Stimulated activated CD4-positive, alpha-beta T cell treated with anti-CD3 and anti-CD28 coated beads, Interleukin-4, amount 100 ng/mL, for 24 hours (primary cell): ENCODE measurements at places on chromosomes 16 and 17.
A peak's percentile ranks its signal among the peaks of the same experiment; 100 is the strongest.

GRCh38 chr17:15882777-15883176 is 62.2 kb upstream of the ADORA2B start:
- no peak for DNase-seq

GRCh38 chr17:65261682-65262636 is 124.8 kb downstream of the RGS9 start:
- no peak for DNase-seq

GRCh38 chr17:82781894-82782274 is 30.0 kb downstream of the TBCD start:
- peak; percentile 83 for DNase-seq

- no peak for DNase-seq
Observed at GRCh38 chr17:5821803-5822202, 237.5 kb upstream of the NLRP1 start.

- no peak for DNase-seq
Observed at GRCh38 chr17:34291721-34292348, 6.3 kb downstream of the CCL11 start.

DNA sequence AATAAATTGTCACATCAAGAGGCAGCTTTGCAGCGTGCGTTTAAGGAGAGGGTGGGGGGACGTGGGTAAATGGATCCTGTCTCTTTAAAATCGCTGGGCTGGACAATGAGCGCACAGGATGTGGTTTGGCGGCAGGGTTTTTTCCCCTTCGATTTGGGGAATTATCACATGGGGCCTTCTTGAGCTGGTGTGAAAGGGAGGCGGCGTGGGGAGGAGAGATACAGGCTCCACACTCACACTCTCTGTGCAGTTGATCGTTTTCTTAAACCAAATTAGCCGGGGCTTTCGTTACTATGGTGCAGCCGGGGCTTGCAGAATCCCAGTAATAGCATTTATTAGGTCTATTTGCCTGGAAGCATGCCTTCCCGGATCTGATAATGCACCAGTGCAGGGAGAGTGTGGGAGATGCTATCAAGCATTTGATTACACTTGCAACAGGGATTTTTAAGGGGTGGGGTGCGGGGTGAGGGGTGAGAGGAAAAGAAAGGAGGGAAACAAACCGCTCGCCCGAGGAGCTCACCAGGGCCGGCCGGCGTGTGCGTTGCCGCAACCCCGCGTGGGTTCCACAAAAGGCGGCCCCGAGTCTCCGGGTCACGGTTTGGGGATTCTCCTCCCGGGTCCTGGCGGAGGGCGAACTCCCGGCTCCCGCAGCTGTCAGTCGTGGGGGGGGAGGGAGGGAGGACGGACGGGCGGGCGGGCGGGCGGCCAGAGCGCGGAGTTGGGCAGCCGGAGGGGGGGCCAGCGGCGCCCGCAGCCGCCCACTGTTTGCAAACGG is 58.8 kb upstream of the GSE1 start:
- DNase-seq, result peak; percentile 82

DNA sequence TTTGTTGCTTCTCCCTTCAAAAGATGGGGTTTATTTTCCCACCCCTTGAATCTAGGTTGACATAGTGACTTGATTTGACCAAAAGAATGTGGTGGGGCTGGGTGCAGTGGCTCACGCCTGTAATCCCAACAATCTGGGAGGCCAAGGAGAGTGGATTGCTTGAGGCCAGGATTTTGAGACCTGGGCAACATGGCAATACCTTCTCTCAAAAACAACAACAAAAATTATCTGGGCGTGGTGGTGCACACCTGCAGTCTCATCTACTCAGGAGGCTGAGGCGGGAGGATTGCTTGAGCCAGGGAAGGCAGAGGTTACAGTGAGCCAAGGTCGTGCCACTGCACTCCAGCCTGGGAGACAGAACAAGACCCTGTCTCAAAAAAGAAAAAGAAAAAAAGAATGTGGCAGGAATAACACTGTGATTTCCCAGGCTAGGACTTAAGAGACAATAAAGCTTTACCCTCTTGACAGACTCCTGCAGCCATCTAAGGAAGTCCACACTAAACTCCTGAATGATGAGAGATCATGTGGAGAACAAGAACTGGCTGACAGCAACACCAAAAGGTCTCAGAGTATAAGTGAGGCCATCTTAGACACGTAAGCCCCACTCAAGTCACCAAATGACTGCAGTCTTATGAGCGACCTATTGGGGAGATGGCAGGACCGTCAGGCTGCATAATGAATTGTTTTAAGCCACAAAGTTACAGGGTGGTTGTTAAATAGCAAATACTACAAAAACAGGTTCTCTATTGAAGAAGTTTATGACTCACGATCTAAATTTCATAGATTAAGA is 37.0 kb downstream of the FBXL20 start:
- DNase-seq, result no peak

GRCh38 chr16:9441012-9441411 is 349.6 kb downstream of the HAPSTR1 start:
- DNase-seq, result no peak

DNA sequence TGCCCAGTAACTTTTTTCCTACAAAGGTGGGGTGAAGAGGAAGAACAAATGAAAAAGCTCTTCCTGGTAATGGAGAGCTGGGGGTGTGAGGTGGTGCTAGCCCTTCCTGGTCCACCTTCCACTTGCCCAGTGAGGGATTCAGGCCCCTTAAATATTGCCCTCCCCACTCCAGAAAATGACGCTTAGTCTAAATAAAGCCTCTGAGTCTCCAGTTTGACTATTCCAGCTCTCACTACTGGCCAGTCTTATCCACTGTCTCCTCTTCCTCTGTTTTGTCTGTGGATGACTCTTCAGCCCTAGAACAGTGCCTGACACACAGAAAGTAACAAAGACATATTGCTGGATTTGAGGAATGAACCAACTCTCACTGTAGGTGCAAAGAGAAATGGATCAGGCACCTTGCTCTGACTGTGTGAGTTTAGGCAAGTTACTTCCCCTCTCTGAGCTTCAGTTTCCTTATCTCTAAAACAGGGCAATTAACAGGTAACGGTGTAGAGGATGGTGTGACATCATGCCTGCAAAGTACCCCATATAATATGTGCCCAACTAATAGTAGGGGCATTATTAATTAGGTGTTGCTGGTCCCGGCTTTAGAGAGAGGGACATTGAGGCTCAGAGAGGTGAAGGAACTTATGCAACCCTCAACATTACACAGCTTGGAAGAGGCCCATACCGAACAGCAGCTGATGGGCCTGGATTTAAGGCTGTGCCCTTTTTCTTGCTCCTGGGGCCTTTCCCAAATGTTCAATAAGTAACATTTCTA is 21.3 kb downstream of the ZNF385C start:
- no peak for DNase-seq

GRCh38 chr16:2585651-2586081 is 47.8 kb downstream of the PDPK1 start:
- no peak for DNase-seq

DNA sequence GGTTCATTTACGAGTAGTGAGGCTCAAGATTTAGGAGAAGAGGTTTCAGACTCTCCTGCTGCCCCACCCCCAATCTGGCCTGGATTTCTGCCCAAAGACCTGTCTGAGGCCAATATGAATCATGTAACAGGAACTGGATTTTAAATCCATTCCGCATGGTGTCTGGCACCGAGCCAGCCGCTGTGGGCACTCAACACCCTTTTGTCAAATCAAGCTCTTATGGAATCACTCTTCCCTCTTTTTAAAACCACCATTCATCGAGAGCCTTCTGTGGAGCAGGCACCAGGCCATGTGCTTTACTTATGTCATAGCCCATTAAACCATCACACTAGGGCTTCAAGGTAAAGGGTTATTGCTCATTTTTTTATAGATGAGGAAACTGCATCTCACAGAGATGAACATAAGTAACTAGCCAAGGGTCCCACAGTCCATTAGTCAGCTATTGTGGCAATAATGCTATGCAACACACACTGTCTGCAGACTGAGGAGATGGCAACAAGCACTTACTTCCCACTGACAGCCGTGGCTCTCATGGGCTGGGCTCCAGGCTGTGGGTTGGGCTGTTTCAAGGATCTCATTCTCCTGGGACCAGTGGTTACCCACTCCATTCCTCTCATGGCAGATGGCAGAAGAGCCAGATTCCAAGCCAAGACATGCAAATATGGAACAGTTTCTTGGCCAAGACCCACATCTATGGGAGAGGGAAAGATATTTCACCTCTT is 93.6 kb downstream of the WSCD1 start:
- no peak for DNase-seq

DNA sequence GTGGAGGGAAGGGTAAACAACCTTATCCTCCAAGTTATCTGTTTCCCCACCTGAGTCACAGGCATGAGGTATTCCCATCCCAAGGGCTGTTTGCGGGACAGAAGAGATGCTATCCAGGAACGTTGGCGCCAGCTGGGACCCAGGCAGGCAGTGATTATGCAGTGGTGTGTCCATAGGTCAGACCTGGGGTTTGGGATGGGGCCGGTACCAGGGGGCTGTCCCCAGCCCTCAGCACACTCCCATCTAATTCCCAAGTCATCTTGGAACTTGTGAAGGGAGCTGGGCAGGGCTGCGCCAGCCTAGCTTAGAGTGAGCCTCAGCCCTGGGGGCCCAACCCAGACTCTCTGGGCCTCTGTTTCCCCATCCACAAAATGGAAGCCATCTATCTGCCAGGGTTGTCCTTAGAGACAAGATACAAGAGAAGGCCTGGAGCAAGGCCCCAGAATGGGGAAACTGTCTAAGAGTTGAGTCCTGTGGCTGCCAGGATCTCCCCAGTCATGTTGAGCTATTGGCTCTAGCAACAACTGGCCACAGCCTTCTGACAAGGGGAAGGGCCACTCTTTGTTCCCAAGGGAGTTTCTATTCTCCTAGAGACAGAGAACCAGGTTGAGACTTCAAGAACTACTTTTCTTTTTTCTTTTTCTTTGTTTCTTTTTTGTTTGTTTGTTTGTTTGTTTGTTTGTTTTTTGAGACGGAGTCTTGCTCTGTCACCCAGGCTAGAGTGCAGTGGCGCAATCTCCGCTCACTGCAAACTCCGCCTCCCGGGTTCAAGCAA is 9.8 kb upstream of the JUP start:
- DNase-seq, result no peak

- DNase-seq, result no peak
Observed at GRCh38 chr17:613725-614124, 100.9 kb downstream of the VPS53 start.

DNA sequence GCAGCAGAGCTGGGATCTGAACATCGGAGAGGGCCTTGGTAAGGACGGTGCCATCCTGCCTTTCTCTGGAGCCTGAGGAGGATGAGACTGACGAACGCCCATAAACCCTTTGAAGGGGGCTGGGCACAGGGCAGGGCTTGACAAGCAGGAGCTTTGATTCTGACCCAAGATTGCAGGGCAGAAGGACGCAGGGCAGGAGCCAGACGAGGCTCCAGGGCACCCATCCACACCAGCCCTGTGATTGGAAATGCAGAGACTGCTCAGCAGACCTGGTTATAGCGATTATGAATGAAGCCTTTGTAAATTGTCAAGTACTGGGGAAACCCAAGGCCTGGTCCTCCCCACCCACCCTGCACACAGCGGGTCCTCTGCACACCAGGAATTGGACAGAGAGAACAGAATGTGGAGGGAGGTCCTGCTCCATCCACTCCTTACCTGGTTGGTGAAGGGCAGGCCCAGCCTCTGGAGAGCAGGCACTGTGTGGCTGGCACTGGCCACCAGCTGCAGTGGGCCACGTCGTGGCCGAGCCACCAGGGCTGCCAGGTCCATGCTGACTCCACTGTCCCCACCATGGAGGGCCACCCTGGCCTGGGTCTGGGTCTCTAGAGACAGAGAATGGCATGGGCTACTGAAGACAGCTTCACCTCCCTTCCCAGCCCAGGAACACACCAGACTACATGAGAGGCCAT is 68.8 kb downstream of the RMI2 start:
- no peak for DNase-seq

GRCh38 chr16:4373356-4373908 is 1.8 kb downstream of the VASN start:
- no peak for DNase-seq

- peak; percentile 70 for DNase-seq
Observed at GRCh38 chr17:2336852-2337543, at the start of gene SGSM2. Gene SGSM2 (plus strand): TSS chr17:2337501. CDS start chr17:2337689, 188 bp downstream.

- DNase-seq, result no peak
Observed at GRCh38 chr17:17940441-17940911, 31.7 kb downstream of the TOM1L2 start.

- no peak for DNase-seq
Observed at GRCh38 chr16:48057048-48057447, 98.7 kb downstream of the ABCC12 start.

- DNase-seq, result no peak
Observed at GRCh38 chr16:31063843-31064611, 10.0 kb downstream of the ZNF668 start.

- no peak for DNase-seq
Observed at GRCh38 chr17:46764709-46765401, 53.6 kb downstream of the WNT3 start.

GRCh38 chr16:50323335-50324011 is 45.3 kb downstream of the BRD7 start:
- DNase-seq, result no peak

DNA sequence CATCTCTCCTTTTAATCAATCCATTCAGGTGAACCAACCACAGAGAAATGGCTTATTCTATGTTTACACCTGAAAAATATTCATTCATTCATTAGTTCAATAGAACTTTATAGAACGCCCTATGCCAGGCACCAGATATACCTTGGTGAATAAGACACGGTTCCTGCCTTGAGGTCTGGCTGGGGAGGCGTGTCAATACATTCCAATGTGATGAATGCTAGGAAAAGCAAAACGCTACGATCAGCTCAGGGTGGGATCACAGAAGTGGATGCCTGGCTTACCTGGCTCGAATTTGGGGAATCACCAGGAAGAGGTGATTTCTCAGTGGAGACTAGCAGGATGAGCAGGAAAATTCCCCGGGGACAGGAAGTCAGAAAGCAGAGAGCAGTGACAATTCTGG is 17.5 kb upstream of the WFIKKN2 start:
- DNase-seq, result no peak

- peak; percentile 7 for DNase-seq
Observed at GRCh38 chr16:17072104-17072503, 398.7 kb downstream of the XYLT1 start.

DNA sequence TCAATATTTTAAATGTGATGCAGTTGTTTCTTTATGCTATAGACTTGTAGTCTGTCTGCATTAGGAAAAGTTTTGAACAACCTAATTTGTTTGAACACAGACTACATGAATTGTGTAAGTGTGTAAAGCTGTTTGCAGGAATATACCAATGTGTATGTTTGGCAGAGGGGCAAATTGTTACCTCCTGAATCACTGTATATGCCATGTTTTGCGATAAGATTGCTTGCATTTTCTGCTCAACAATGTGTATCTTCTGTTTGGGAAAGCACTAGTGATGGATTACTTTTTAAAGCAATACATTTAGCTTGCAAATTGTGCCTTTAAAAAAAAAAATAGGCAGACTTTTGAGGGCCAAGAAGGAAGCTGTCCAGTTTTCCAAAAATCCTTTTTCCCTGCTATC is 14.6 kb downstream of the RBBP6 start:
- DNase-seq, result no peak

DNA sequence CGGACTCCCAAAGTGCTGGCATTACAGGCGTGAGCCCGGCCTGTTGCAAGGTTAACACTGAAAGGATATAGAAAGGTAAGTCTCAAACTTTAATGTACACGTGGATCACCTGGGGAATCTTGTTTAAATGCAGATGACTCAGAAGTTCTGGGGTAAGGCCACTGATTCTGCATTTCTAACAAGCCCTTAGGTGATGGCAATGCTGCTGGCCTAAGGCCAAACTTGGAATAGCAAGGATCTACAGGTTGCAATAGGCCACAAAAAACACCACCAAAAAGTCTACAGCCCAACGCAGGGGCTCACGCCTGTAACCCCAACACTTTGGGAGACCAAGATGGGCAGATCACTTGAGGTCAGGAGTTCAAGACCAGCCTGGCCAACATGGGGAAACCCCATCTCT is 4.2 kb downstream of the CMTM4 start:
- no peak for DNase-seq
